ENCODE measurements at places on chromosomes 2 and 18.

GRCh38 chr2:88845772-88846661 lies 154.5 kb downstream of the RPIA start:
- no peak for DNase-seq

DNA sequence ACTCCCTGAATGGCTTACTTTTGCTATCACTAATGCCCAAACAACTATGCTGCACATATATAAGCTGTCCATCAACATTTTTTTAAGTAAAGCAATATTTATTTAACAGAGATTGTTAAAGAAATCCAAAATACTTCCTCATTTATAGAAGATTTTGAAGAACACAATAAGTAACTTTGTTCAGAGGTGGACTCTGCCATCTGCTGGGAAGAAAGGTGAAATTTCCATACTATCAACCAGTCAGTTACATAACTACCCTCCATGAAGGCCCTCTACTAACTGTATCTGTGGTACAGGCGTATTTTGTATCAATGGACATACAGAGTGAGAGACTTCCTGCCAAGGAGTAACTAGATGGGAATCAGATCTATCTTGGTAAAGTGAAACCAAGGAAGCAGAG lies 106.0 kb downstream of the DTNB start:
- no peak for DNase-seq

DNA sequence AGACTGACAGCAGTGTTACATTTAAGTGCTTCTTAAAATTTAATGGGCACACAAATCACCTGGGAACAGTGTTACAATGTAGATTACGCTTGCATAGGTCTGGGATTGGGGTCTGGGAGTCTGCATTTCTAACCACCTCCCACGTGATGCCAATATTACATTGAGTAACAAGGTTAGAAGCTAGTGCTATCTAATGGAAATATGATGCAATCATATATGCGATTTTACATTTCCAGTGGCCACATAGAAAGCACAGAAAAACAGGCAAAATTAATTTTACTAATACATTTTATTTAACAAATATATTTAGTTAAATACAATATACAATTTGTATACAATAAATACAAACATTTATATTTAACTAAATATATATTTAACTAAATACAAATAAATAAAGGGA lies 53.7 kb downstream of the SCN7A start:
- DNase-seq: no peak

DNA sequence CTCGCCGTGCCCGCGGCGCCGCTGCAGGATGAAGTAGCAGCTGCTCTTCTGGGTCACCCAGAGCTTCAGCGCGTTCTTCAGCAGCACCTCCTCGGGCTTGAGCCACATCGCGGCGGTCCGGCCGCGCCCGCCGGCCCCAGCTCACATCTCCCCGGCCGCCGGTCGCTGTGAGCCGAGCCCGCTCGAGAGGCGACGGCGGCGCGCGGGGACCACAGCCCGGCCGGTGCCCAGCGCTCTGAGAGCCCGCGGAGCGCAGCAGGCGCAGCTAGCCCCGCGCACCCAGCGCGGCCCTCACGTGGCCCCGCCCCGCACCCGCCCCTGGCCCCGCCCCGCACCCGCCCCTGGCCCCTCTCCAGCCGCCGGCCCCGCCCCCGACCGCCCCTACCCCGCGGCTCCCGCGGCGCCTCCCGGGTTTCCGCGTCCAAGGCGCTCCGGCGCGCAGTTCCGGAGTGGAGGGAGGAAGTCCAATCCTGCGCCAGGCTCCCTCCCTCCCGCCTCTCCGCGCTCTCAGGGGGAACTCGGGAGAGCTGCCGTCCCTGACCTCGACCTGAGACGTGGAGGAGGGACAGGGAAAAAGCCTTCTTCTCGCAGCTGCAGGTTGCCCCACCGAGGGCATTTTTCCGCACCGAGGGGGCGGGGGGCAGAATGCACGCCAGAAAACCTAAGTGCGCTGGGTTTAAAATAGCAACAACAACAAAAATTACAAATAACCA lies at the start of gene TBC1D8:
Gene TBC1D8 (minus strand): TSS at position 237 of the 713 bp plus-strand sequence. CDS start 129 bp downstream, at position 108.
- peak; percentile 66 for DNase-seq

DNA sequence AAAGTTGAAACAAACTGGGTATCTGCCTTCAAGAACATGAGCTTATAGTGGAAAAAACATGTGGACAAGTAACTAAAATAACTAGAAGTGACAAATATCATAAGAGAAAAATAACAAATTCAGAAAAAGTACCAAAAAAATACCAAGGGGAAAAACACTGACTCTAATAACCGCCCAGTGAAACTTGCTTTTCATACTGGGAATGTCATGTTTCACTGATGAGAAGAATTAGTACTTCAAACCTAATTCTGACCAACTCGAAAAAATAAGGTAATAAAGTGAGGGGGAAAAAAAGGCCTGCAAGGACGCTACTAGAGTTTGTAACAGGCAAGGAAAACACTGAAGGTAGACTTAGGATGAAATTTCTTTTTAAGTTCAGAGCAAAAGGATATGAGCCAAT lies 83.6 kb downstream of the RTTN start:
- no peak for DNase-seq

- DNase-seq: no peak
Observed at GRCh38 chr2:233062946-233063268, 2.8 kb downstream of the INPP5D start.

GRCh38 chr2:221310730-221311129 lies 261.4 kb downstream of the EPHA4 start:
- no peak for DNase-seq

DNA sequence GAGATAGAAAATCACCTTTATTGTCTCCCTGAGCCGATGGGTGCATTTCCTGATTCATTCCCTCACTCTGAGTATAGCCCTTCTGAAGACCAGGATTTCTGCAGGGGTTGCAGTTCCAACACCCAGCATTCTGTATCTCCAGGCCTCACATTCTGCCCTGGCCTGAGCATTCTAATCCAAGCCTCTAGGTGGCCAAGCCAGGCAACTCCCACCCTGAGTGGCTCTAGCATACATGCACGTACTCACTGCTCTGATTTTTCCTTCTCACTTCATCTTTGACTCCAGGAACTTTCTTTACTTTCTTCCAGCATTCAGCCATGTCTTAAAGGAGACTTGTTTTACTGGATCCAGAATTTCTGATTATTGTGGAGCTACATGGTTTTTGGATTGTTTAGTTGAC lies 100.7 kb upstream of the STK39 start:
- DNase-seq: no peak

DNA sequence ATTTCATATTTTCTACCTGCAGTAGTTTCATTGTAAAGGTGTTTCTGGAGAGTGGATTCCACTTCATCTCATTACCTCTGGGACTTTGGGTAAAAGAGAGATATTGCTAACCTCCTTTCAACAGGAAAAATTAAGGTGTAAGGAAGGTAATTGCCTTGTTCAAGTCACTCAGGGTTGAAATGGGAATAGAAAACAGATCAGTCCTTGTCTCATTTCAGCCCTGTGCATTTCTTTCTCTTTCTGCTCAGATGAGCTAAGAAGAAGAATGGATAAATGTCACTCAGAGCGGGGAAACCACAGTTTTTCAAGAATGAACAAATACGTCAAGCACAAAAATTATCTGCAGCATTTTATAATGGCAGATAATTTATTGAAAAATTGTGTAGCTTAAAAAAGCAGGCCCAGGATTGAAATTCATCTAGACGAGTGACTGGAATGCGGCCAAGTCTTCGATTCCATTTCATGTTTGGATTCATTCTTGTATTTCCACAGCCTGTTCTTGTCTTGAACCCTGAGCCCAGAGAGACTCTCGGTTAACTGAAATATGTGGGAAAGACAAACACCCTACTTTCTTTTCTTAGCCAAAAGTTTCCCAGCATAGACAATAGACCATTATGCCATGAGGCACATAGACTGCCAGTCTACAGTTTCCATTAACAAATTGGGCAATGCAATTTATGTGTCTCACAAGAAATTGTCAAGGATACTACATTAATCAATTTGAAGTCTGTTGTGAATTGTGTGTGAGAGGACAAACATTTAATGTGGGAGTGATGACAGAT lies 107.9 kb downstream of the POLE4 start:
- no peak for DNase-seq

DNA sequence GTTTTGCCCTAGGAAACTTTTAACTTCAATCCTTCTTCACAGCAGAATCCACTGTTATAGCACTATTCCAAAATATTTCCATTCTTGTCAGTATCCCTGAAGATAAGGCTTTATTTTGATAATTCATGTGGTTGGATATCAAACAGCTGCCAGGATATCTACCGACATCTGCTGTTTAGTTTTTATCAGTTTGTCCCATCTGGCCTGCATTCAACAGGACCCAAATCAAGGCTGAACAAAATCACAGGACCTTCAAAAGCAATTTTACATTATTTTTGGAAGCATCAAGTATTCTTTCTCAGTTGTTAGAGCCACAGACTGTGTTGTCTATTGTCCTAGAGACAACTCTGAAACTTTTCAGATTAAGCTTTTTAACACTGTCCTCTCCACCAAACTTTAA lies 429.0 kb upstream of the PIK3C3 start:
- no peak for DNase-seq

- DNase-seq: no peak
Observed at GRCh38 chr2:120388222-120389035, 42.5 kb downstream of the INHBB start.

GRCh38 chr2:195482010-195482409 lies 175.0 kb upstream of the SLC39A10 start:
- no peak for DNase-seq

GRCh38 chr2:198004173-198004572 lies 199.8 kb downstream of the PLCL1 start:
- no peak for DNase-seq

DNA sequence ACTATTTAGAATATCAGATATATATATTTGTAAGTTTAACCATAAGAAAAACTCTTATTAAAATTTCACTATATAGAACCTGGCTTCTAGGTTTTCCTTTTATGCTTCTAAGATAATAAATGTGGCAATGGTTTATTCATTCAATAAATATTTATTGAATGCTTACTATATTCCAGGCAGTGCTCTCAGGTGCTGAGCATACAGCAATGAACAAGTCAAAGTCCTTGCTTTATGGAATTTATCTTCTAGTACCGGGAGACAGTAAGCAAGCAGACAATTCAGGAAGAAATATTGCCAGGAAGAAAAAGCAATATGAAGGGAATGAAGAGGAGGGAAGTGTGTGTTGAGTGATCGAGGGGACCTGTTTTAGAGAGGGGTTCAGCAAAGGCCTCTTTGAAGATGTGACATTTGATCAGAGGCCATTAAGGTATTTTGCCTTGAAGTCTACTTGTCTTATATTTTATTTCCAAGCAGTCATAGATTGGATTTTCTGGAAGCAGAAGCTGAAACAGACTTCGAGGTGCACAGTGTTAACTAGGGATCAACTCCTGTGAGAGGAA lies 94.5 kb upstream of the LYPD6 start:
- no peak for DNase-seq

DNA sequence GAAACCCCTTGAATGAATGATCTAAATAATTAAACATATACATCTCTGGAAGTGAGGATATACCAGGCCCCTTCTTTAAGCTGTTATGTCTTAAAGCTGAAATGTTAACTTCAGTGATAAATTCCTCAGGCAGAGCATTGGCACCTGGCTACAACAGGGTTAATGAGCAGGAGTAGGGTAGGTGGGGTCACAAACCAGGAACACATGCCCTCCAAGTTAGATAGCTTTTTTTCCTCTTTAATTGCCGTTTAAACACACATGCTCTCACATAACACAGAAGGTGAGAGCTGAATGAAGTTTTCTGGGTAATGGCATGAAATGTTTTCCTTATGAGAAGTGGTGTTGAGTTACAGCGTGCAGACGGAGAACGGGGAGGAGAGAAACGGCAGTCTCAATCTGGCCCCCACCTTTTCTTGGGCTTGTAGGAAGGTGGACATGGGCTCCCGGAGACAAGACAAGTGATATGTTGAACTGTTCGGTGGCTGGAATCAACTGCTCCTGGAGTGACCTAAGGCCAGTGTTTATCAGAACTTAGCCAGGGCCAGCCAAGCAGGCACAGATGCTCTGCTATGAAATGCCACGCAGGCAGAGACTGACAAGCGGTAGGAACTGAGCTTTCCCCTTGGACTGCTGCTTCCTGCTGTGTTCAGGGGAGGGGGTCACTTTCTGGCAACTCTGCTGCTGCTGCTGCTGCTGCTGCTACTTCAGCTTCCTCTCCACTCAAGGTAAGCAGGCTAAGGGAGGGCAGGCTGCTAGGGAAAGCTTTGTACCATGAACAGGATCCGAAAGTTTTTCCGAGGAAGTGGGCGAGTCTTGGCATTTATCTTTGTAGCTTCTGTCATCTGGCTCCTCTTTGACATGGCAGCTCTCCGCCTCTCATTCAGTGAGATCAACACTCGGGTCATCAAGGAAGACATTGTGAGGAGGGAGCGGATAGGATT lies at the start of gene GALNT5:
Gene GALNT5 (plus strand): TSS at position 394 of the 941 bp plus-strand sequence. CDS start 378 bp downstream, at position 772.
- no peak for DNase-seq

DNA sequence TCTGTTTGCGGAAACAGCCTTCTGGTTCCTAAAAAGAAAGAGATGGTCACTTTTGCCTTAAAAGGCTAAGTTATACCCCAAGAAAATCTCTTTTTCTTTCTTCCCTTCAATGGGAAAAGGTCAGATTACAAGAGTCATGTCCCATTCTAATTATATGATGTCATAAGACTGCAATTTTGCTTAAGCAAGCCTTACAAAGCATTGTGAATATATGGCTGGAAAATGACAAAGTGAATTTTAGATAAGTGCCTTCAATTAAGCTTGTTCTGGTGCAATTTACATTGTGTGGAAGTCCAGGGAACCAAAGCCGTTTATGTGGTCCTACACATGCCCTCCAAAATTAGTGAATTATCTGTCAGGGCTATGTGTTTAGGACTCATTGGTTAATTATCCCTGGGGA lies 7.6 kb upstream of the BMP10 start:
- no peak for DNase-seq

GRCh38 chr2:73293534-73294171 lies at the start of gene EGR4:
Gene EGR4, minus strand, starts transcription at chr2:73293548. Its CDS starts 231 bp downstream, at chr2:73293317.
- DNase-seq: no peak

DNA sequence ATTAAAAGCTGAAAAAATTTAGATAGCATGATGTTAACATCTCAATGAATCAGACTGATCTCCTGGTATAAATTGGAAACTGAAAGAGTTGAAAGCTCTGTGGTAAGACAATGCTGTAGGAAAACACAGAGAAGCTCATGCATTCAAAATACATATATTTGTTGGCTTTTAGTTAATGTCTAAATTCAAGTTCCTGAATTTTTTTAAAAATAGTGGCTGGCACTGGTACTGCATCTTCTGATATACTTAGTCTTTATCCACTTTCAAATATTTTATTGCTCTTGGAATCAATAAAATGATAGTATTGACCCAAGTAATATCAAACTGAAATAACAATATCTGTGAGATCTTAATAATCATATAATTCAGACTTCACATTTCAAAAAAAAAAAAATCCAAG lies 151.4 kb upstream of the FIGN start:
- DNase-seq: no peak

GRCh38 chr2:26583381-26583911 lies 57.7 kb downstream of the CIB4 start:
- no peak for DNase-seq

DNA sequence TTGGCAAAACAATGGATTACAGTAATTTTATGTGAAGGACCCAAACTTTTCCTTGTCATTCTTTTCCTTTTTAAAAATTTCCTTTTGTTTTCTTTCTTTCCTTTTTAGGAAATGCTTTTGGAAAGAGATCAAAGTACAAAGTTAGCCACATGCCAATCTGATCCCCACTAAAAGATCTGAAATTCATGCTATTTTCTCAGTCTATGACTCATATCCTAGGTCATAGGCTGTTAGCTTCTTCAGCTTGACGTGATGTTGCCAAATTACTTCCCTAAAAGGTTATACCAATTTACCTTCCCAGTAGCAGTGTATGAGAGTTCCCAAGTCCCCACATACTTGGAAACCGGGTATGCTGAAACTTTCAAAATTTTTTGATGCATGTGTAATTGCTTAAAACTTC lies 355.3 kb downstream of the INSIG2 start:
- DNase-seq: no peak
